ENCODE measurements at places on chromosomes 3 and 15.
A peak's percentile ranks its signal among the peaks of the same experiment; 100 is the strongest.

- no peak for DNase-seq
Observed at GRCh38 chr3:46755646-46756045, 38.0 kb upstream of the PRSS50 start.

DNA sequence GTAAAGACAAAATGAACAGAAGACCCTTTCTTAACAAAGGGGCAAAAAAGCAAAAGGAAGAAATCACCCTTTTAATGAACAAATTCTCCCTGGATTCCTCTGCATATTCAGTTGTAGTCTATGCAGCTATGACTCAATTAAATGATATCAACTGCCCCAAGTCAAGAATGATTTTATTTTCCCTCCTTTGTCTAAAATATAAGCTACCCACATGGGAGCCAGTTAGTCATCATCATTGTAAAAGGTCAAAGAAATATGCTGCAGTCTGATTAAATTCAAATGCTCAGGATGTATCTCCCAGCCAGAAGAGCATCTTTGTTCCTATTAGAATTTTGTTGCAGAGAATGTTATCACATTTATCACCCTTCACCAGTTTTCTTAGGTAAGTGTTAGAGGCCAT is 84.0 kb downstream of the SST start:
- DNase-seq, result no peak

GRCh38 chr15:91224755-91225380 is 124.8 kb downstream of the SV2B start:
- DNase-seq, result peak; percentile 14

- no peak for DNase-seq
Observed at GRCh38 chr15:58313304-58313703, 118.5 kb upstream of the LIPC start.

DNA sequence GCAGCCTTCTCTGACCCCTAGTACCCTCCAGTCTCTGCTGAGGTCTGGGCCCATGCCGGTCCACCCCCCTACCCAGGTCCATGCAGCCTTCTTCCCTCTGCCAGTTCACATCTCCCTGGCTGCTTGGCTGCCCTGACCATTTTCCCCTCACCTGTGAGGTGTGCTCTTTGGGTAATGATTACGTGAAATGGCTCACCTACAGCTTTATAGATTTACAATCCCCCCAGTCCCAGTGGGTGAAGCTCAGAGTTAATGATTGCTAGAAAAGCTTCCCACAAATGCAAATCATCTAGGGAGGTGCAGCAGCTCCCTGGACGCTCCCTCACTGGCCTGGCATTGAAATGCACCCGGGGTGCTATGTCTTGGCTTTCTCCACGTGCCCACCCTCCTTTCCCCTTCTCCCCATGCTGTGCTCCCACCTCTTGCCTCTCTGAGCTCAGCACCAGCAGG is 18.7 kb downstream of the PAQR5 start:
- no peak for DNase-seq

DNA sequence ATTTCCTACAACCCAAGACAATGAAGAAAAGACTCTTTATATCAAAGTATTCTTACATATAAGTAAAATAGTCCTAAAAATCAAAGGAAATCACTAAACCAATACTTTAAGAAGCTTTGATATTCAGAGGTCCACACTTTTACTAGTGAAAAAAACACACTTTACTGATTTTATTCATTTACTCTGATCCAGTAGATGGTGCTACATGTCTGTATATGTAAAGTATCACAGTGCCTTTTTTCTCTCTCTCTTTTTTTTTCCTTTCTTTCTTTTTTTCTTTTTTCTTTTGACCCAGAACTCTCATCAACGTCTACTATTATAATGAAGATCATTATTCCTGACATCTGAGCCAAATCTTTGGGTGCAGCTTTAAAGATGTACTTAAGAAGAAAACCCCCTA is 10.8 kb upstream of the CCDC39 start:
- DNase-seq, result no peak

- no peak for DNase-seq
Observed at GRCh38 chr3:58492494-58492905, 604 bp downstream of the KCTD6 start.

DNA sequence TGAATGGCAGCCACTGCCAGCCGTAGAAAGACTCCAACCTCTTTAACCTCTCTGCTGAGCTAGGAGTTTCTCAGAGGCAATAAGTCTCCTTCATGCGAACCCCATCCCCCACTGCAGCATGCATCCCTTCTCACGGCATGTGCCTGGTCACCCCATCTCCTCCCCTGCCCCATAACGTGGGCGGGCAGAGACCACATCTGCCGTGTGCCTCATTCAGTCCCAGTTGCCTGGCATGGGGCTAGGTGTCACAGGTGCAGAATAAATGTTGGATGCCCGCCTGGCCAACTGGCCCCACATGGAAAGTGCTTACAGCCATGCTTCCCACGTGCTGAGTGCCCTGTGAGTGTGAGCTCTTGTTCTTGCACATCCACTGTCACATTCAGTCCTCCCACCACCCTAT is 43.5 kb upstream of the NTRK3 start:
- DNase-seq, result no peak

DNA sequence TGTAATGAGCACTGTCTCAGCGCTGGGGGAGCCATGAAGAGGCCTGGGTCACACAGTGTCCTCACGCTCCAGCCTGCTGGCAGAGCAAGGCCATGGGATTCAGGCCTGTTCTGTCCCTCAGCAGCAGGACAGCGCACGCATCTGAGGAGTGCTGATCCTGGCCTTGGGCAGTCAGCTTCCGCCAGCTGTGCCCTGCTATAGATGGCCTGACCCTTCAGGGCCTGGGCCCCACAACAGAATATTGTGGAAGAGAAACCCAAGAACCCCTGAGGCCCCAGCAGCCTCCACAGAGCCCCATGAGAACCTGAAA is 78.6 kb downstream of the SRGAP3 start:
- DNase-seq, result no peak

GRCh38 chr3:131669600-131669999 is 166.8 kb upstream of the MRPL3 start:
- DNase-seq, result no peak

DNA sequence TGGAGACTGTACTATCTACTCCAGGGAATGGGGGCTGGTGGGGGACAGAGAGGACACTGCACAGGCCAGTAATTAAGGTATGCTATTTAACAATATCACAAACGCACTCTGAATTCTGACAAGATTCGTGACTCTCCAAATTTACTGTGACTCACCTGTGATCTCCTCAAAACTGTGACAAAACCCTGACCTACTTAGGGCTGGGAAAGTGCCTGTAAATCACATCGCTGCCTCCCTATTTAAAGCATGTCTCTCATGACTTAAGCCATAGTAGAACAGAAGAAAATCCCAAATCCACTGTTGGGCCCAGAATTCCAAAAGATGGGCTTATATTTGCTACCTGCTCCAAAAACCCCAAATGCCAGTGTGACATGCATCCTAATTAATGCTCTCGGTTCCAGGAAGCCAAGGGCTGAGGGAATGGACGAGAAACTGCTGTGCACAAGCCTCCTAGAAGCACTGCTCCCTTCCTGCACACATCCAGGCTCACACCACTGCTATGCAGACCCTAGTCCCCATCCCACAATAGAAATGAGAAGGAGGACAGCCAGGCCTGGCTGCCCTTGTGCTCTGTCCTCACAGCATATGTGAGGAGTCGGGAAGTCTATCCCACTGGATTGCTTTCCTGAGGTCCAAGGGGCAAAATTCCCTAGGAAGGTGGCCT is 187.7 kb upstream of the CHRNA7 start:
- DNase-seq, result no peak
